Small intestine (tissue), 16 donors: ENCODE measurements at places on chromosomes 3 and 15. TPM values are rescaled to one million over a fixed set of nuclear protein-coding genes. Genes with fewer than 3 reads are reported as not detected.
A peak's percentile ranks its signal among the peaks of the same experiment; 100 is the strongest.

DNA sequence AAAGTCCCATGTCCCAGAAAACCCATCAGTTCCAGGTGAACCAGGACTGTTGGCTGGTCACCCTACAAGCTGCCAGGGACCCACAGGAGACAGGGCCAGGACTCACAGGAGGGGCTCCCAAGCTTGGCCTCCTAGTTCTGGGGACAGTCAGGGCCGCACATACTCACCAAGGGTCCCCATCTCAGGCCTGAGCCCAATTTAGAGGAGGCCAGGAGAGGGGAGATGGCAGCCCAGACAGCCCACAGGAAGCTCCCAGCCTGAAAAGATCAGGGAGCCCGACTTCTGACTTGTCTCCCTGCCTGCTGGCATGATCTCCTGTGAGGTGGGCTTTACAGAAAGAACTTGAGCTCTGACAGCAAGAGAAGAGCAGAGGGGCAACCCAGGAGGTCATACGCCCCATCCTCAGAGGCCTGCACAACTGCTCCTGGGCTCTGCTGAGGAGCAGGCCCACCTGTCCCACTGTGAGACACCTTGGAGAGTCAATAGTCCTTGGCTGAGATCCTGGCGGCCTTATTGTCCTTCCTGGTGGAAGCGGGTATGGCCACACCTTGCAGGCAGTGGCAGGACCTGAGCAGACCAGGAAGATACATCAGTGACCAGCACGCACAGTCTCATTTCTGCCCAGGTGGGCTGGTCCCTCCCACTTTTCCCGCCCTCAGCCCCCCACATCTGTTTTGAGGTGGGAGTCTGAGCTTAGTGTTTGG, 2.5 kb upstream of the ISLR start:
- no peak for DNase-seq

DNA sequence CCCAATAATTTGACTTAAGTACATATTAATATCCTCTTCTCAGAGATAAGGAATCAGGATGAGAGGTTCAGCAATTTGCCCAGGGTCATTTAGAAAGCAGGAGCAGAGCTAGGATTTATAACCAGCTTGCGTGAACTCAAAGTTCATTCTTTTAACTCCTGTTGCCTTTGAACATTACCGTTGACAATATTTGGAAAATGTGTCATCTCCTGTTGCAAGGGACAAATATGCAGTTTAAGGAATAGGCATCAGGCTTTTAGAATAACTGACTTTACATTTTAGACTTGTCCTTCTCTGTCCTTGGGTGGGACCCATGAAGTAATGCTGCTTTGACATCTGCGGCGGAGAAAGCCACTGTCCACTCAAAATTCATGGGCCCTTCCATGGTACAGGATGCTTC, 252.2 kb upstream of the RGMA start:
- no peak for DNase-seq

- DNase-seq: no peak
Measured at GRCh38 chr3:112855883-112856282, 9.2 kb upstream of the CD200R1L start.

DNA sequence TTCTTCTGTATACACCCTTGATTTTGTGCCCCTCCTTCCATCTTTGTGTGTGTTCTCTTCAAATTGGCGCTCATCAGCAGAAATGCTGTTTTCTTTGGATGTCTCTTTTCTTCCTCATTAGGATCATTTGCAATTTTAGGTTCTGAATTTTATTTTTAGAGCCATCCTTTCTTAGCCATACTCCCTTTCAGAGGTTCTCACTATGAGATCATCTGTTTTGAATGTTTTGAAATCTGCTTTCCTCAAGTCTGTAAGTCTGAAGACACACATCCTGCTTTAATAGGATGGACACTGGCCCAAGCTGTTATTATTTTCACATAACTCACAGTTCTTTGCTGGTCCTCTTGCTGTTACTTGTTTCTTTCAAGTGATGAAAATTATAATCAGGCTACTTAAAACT, 124.8 kb downstream of the BDH1 start:
- DNase-seq: no peak

DNA sequence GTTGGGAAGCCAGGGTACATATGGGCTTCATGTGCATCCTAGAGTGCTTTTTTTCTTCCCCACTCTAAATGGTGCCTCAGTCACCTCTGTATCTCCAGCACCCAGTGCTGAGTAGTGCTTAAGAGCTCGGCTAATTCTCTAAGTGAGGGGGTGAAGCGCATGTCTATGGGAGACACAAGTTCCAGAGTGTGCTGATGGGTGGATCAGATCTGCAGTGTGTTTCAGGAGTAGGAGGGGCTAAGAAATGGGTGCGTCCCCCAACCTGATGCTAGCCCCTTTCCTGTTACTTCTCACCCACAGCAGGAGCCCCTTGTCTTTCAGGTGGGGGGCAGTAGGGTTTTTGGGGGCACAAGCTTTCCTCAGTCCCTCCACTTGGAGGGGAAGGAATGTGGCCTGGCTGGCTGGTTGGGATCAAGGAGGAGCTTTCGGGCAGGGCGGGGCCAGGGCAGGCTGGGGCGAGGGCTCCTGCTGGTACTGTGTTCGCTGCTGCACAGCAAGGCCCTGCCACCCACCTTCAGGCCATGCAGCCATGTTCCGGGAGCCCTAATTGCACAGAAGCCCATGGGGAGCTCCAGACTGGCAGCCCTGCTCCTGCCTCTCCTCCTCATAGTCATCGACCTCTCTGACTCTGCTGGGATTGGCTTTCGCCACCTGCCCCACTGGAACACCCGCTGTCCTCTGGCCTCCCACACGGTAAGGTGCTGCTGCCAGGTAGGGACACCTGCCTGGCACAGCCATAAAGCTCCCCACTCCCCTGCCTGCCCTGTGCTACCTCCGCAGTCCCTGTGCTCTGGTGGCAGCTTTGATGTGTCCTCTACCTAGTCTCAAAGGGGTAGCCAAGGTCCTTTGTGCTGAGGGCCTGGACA, at the start of gene IL17RE:
TSS of gene IL17RE (plus strand) at position 477 of the 866 bp plus-strand sequence. CDS start at position 562, 85 bp downstream.
- DNase-seq: peak; percentile 80

DNA sequence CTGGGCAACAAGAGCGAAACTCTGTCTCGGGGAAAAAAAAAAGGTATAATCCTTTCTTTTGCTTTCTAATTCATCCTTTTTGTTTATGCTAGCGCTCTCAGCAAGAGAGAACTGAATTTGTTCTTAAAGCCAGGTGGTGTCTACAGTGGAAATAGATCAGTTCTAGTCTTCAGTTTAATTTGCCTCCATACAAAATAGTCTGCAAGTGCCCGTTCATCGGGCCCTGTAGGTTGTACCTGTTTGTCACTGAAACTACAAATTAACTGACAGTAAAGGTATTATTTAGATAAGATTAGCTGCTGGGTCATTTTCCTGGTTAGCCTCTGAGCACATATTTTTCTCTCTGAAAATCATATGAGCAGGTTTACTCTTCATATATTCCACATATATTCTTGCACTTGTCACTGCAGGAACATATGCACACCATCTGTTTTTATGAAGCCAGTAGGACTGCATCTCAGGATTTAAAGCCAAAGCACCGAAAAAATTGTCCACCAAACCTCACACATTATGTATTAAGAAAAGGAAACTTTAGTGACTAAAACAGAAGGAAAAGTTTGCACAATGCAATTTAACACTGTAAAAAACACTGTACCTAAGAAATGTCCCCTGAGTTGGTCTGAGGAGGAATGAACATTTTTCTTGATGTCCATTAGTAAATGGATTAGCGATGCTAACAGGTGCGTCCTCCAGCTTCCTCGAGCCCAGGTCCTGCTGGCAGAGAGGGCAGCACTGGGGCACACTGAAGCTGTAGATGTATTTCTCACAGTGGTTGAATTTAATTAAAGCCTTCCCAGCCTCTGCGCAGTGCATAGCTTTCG, 437 bp downstream of the MKRN2OS start:
- DNase-seq: no peak

- DNase-seq: no peak
Measured at GRCh38 chr3:29515451-29515850, 234.6 kb downstream of the RBMS3 start.

DNA sequence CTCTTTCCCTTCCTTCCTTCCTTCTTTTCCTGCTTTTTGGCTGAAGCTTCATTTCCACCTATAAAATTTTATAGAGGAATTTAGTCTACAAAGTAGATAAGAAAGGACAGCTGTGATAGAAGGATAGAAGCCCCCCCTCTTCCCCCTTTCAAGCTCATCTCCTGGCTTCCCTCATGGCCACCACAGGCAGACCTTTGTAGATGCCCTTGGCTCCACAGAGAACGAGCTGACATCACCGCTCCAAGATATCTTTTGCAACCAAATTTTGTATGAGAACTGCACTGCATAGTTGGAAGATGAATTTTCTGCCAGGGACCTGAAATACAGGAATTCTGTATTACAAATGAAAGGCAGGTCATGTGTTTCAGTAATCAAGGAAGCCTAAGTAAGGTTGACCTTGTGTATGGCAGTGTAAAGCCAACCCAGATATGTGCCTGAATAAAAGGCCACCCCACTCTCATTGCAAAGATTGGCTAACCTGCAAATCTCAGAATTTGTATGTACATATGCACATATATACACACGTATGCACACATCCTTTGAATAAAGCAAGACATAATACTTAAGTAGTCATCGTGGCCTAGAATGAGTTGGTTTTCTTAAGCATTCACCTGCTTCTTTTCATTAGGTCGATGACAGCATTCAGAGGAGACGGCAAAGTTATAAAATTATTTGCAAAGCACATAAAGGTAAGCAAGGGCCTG, 57.1 kb upstream of the FILIP1L start:
- no peak for DNase-seq

DNA sequence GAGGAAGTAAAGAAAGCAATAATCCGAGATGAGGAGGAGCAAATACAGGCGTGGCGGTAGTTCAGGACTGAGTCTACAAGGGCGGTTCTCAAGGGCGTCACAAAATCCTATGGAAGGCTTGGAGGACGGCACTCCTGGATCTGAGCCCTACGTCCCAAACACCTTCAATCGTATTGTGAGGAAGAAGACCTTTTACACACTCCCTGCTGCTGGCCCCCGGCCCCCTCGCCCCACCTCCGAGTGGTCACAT, 747 bp downstream of the PLD1 start:
- DNase-seq: peak; percentile 82

- peak; percentile 64 for DNase-seq
Measured at GRCh38 chr3:197750396-197750831, 731 bp downstream of the FYTTD1 start.

DNA sequence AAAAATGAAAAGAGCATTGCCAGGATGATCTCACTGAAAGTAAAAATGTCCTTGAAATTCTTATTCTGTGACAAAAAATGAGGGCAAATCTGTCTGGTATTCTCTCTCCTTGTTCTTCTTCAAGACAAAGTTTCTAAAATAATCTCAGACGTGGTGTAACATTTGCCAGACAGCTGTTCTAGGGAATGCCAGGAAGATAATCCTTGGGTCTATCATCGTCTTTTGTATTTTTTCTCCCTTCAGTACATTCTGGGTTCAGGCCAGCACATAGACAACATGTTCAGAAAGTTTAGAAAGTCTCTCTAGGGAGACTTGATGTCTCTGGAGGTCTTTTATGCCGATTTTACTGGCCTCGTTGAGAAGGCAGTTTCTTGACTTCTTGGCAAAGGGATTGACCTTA, 121.2 kb upstream of the HES1 start:
- no peak for DNase-seq

- DNase-seq: no peak
Measured at GRCh38 chr3:58434511-58434910, 879 bp upstream of the PDHB start.

GRCh38 chr3:191340966-191341365, 10.6 kb upstream of the UTS2B start:
- DNase-seq: no peak

DNA sequence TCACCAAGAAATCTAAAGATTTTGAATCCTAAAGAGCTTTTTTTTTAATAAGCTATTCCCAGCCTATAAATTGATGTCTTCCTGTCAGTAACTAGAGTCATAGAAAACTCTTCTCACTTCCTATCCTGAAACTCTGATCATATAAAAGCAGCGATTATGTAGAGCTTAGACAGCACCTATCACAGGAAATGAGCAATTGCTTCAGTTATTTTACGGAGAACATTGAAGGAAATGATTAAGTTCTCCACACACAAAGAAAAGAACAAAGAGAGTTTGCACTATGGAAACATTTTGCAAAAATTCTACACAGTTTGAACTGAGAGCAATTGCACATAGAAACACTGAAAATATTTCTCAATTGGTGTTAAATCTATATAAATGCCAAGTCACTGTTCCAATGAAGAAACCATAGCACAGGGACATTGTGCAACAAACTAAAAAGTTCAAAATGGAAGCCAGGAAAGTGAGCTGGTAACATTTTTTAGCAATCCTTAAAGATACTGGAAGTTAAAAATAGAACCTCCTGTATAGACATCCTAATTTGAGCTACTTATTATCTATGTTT, 291.5 kb upstream of the ARHGEF26 start:
- DNase-seq: no peak

- DNase-seq: no peak
Measured at GRCh38 chr15:80436511-80437307, 32.5 kb downstream of the ARNT2 start.

- DNase-seq: no peak
Measured at GRCh38 chr3:123104550-123104949, 37.7 kb downstream of the PDIA5 start.

Gene AGBL1
- polyA plus RNA-seq: not detected

DNA sequence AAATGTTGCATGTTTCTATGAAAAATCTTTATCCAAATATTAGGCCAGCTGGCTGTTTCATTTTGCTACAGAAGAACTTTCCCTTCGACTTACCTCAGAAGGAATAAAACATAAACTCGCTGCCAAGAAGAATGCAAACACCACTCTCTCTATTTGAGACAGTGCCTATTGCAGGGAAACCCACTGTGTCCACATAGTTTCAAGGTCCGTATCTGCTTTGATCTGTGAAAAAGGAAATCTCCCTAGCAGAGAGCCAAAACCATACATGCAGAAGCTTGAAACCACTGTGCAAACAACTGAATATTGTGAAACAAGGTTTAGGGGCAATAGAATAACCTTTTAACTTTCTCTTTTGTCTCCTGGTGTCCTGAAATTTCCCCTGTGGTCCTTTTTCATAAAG, 35.0 kb upstream of the CAPN7 start:
- DNase-seq: peak; percentile 5

GRCh38 chr3:122691195-122691594, 10.6 kb downstream of the PARP14 start:
- DNase-seq: no peak
